ENCODE measurements at places on chromosomes 16 and 17. TPM values are rescaled to one million over a fixed set of nuclear protein-coding genes. Genes with fewer than 3 reads are reported as not detected.

- no peak for DNase-seq
Measured at GRCh38 chr16:65120461-65120830, 1.4 kb downstream of the CDH11 start.

- DNase-seq: no peak
Measured at GRCh38 chr17:77736199-77736585, 222.3 kb upstream of the TNRC6C start.

DNA sequence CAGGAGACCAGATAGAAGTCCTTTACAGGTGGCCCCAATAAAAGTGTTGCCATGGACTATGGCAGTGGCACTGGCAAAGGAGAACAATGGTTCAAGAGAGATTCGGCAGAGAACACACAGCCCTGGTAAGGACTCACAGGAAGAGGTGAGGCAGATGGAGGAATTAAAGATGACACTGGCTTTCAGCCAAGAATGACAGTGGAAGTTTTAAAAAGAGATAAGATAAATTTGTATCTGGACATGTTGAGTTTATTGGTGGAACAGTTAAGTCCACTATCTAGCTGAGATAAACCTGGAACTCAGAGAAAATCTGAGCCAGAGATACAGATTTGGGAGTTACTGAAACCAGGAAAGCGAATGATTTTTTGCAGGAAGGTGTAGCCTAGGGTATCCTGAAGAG lies 20.1 kb downstream of the CMC2 start:
- no peak for DNase-seq

RAB34 gene
- polyA plus RNA-seq: 57.6 TPM

GRCh38 chr17:59631276-59631675 lies 11.6 kb downstream of the CLTC start:
- no peak for DNase-seq

PKMYT1 gene
- polyA plus RNA-seq: 2.1 TPM

GRCh38 chr16:11320170-11320569 lies 25.1 kb upstream of the RMI2 start:
- no peak for DNase-seq

DNA sequence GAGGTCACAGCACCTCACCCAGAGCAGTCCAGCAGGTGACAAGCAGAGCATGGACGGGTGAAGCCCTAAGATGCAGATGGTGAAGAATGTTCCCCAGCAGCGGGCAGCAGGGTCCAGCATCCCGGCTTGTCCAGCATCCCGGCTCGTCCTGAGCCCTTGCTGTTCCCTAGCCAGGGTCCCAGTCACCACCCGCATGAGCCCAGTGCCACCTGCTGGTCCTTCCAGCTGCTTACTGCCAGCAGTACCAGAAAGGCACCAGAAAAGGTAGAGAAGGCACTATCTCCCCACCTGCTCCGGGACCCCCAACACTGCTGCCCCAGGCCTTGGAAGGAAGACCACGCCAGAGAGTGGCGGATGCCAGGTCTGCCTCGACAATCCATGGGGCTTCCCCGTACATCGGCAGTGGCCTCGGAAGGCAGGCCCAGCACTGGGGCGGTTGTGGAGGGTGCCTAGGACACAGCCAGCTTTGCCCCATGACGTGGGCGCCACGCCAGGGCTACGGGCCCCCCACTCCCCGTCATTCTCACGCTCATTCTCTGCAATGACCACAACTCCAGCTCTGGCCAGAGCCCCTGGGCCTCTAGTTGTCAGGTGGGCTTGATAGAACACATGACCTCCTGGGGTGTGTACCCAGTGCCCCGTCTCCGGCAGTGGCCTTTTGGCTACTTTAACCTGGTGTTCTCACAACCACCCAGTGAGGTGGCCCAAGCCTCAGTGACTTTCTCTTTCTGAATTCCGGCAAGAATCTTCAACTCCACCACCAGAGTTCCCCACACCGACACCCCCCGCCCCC lies 1.4 kb downstream of the CENPX start:
- DNase-seq: peak; percentile 91

TTYH2 gene
- 15.5 TPM for polyA plus RNA-seq

DNA sequence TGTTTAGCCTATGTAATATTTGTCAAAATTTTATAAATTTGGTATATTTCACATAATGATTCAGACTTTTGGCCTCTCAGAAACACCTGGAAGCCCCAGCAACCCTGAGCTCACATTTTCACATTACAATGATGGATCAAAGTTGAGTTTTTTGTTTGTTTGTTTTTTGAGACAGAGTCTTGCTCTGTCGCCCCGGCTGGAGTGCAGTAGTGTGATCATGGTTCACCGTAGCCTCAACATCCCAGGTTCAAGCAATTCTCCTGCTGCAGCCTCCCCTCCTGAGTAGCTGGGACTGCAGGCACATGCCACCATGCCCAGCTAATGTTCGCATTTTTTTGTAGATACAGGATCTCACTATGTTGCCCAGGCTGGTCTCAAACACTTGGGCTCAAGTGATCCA lies 10.6 kb upstream of the VAT1L start:
- no peak for DNase-seq

DNA sequence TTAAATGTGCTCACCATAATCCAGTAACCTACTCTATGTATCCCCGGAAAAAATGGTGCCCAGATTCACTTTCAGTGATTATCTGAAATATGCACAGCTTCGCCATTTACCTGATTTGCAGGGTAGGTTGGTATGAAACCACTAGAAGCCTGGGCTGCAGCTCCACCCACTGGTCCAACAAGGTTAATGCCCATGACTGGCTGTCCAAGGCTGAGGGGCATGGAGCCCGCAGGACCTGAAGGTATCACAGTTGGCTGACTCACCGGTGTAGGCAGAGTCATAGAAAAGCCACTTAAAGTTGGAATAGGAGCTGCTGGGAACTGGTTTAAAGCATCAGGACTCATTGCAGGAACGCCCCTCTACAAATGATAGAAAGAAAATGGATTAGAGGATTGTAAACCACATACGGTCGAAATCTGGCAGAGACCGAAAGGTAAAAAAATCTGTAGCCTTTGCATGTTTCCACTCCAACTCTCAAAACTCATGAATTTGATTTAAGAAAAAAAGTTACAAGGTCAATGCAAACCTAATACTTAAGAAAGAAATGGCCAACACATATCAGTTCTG lies 38.6 kb downstream of the SYNRG start:
- DNase-seq: peak; percentile 64

- no peak for DNase-seq
Measured at GRCh38 chr16:10338426-10338825, 47.4 kb upstream of the ATF7IP2 start.

CHST5 gene
- 0.11 TPM for polyA plus RNA-seq

- no peak for DNase-seq
Measured at GRCh38 chr17:21510686-21511362, 134.7 kb downstream of the KCNJ12 start.

AGRP gene
- not detected for polyA plus RNA-seq

ST6GALNAC1 gene
- 2.5 TPM for polyA plus RNA-seq

DNA sequence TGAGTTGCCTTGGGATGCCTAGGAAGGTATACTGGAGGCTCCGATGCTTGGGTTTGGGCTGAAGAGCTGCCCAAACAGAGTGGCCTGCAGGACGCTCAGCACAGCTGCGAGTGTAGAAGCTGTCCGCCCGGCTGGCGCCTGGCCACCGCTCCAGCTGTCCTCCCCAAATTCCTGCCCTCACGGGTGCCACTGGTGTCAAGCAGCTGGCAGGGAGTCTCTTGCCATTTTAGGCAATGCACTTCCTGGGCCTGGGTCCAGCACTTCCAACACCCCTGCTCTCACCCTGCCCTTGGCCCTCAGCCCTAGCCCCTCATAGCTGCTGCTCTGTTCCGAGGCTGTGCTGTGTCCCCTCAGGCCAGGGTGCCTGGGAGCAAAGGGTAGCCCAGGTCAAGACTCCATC lies 5.2 kb upstream of the PKMYT1 start:
- peak; percentile 73 for DNase-seq

DNA sequence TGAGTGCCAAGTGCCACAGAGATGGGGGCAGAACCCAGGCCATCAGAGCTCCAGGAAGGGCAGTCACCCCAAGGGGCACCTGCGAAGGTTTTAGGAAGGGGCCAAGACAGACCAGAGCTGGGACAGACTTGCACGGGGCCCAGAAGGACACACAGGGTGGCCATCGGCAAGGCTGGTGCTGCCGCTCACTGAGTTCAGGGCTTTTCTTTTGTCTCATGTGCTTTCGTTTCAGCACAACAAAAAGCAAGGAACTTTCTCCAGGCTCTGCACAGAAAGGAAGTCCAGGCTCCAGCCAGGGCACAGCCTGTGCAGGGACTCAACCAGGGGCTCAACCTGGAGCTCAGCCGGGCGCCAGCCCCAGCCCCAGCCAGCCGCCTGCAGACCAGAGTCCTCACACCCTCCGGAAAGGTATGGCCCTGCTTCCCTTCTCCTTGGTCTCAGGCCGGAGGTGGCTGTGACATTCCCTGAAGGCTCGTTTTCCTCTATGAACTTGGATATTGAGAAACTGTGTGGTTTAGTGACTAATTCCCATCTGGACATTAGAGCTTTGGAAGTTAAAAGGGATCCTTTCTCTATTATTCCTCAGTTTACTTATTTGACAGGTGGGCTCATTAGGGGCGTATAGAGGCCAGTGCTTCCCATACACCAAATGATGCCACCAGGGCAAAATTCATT lies 37.9 kb downstream of the ELAC2 start:
- no peak for DNase-seq

All from right cardiac atrium (tissue), 5 donors.